Breast epithelium (tissue), 4 donors: ENCODE measurements at places on chromosomes 4 and X. TPM values are rescaled to one million over a fixed set of nuclear protein-coding genes. Genes with fewer than 3 reads are reported as not detected.

Gene F8A2
- total RNA-seq, result not detected

Gene VBP1
- total RNA-seq, result 30.7 TPM

Gene XAGE1A
- not detected for total RNA-seq

Gene CT45A5
- not detected for total RNA-seq

Gene MAGEC3
- total RNA-seq, result 0.44 TPM

Gene TMEM192
- 11.5 TPM for total RNA-seq

Gene UGT2B11
- not detected for total RNA-seq

Gene ATP1B4
- not detected for total RNA-seq
